ENCODE measurements at places on chromosomes 11 and 22.
A peak's percentile ranks its signal among the peaks of the same experiment; 100 is the strongest.

- DNase-seq = no peak
These were observed 2.0 kb upstream of the RELT start for GRCh38 chr11:73374151-73374550.

GRCh38 chr11:10550503-10551289 lies 9.7 kb upstream of the RNF141 start:
- no peak for DNase-seq

- no peak for DNase-seq
These were observed 106.1 kb downstream of the CTTN start for GRCh38 chr11:70504246-70505020.

GRCh38 chr11:119780222-119780953 lies 51.4 kb upstream of the NECTIN1 start:
- no peak for DNase-seq

DNA sequence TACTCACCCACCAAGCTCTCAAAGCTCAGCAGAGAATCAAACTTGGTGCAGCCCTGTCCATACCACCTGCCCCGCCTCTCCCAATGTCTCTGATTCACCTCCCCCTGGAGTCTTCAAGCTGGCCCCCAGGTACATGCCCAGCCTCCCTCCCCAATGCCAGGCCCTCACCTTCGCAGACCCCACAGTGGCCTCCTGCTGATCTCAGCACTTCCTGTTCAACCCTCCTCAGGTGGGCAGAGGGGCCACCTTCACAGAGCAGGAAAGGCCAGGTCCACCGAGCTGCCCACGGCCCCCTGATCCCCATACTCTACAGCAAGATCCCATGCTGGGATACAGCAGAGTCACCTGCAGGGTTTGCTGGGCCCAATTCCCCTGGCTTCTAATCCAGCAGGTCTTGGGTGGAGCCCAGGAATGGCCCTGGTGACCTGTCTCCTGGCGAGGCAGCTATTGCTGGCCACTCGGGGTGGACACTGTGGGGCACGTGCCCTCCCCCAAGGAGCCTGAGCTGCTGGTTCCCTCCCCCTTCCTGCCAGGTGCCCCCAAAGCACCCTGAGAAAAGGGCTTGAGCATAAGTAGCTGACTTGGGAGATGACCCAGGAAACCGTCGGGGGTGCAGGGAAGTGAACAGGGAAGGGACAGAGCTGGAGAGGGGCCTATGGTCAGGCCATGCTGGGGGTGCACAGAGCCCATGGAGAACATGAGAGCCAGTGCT lies 150.7 kb downstream of the BRD1 start:
- DNase-seq = no peak

DNA sequence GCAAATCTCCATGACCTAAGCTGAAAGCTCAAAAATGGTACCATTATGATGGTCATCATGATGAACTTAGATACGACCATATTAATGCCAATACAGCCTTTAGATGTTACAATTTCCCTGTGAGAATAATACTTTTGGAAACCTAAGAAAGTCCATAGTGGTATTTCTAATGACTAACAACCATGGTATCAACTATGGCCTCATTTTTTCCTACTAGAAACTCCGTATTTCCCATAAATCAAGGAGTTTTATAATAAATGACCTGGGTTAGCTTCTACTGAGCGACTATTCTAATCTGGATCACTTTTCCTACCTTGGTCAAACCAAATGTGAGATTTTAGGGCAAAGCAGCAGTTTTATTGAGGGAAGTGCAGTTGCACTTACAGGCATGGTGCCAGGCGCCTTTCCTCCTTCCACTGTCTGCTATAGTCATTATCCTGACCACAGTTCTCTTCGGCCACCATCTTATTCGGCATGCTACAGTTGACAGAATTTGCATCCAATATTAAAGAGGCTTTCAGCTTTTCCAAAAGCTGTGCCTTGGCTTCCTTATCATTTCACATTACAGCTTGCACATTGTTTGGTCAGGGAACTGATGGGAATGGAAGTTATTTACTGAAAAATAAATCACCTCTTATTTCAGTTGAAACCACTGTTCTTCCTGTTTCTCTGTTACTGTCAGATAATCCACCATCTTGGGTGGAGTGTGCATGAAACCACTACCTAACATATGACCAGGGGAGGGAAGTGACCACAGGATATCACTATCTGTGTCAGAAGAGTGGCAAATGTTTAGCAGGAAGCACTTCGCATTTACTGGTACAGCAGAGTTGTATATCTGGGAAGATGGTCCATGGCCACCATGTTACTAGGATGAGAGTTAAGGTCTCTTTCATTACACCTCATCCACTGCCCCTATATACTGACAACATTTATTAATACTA lies 74.5 kb upstream of the PICALM start:
- DNase-seq = peak; percentile 59

GRCh38 chr11:115993590-115993989 lies 489.4 kb upstream of the CADM1 start:
- no peak for DNase-seq

- DNase-seq = no peak
These were observed 96.3 kb downstream of the APIP start for GRCh38 chr11:34819740-34820482.

DNA sequence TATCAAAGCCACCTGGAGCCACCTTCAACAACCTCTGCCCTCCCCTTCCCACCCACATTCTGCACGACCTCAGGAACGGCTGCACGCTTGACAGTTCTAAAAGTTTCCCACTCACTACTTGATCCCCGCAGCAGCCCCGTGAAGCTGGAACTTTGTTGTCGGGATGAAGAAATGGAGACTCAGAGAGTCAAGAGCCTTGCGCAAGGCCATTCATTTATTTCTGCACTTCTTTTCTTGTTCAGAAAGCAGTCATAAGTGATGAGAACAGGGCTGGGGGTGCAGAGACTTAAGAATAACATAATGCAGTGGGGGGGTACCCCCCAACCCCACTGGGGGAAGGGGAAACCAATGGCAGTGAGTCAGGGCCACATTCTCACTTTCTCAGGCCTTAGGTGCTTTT lies 2.2 kb upstream of the ZFTA start:
- no peak for DNase-seq

GRCh38 chr22:31650391-31650790 lies 11.6 kb downstream of the PISD start:
- DNase-seq = no peak

- no peak for DNase-seq
These were observed 35.0 kb upstream of the SLC25A1 start for GRCh38 chr22:19213442-19214077.

DNA sequence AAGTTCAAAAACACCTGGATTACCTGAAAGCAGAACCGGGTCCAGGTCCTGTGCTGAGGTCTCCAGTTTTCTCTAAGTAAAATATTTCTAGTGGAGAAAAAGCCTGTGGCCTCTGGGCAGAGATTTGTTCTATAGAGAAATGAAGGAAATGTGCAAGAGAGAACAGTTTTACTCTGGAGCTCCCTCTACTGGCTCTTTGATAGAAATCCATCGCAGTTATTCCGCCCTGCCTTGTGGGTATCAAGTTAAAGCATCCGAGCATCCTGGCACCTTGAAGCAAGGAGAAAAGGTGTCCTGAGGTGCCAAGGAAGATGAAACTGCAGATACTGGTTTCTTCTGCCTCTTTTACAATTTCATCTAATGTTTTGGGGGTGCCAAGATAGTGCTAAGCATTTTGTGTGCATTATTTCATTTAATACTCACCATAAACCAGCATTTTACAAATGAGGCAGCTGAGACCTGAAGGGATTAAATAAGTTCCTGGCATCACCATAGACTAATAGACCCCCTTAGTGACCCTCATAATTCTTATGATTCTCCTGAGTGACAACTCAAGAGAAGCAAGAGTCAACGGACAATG lies 113.1 kb upstream of the HSD17B12 start:
- peak; percentile 32 for DNase-seq

- DNase-seq = no peak
These were observed 2.4 kb upstream of the TRABD start for GRCh38 chr22:50183141-50183971.

DNA sequence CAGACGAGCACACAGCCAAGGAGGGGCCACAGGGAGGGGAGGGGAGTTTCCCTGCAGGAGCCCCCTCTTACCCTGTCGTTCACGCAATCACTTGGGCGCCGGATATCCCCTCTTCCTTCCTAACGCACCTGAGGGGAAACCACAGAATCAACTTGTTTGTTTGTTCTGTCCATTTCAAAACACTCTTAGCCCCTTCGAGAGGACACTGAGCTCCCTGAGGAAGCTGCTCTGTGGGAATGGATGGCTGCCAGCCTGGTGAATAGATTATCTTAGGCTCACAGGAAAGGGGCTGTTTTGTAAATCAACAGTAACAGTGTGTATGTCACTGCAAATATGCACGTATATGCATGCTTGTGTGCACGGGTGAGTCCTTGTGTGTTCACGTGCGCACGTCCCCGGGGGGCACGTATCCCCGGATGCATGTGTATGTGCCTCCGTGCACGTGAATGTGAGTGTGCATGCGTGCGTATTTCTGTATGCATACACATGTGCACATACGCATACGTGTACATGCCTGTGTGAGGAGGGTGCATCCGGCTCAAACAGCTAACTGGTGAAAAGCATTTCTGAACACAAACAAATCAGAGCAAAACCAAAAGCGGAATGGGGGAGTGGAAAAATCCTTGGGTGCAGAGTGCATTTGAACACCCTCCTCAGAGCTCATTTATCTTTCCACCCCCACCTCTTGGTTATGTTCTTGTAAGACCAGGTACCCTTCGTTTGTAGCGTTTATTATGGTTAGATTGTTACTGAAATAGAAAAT lies 7.2 kb downstream of the ARSA start:
- peak; percentile 95 for DNase-seq

- no peak for DNase-seq
These were observed 10.8 kb downstream of the DHCR7 start for GRCh38 chr11:71437399-71437798.

- DNase-seq = no peak
These were observed 60.6 kb upstream of the BLID start for GRCh38 chr11:122176651-122177050.

- no peak for DNase-seq
These were observed 44.1 kb upstream of the FIBIN start for GRCh38 chr11:26949846-26950245.

- DNase-seq = peak; percentile 1
These were observed 549.1 kb downstream of the INSC start for GRCh38 chr11:15663777-15664218.

DNA sequence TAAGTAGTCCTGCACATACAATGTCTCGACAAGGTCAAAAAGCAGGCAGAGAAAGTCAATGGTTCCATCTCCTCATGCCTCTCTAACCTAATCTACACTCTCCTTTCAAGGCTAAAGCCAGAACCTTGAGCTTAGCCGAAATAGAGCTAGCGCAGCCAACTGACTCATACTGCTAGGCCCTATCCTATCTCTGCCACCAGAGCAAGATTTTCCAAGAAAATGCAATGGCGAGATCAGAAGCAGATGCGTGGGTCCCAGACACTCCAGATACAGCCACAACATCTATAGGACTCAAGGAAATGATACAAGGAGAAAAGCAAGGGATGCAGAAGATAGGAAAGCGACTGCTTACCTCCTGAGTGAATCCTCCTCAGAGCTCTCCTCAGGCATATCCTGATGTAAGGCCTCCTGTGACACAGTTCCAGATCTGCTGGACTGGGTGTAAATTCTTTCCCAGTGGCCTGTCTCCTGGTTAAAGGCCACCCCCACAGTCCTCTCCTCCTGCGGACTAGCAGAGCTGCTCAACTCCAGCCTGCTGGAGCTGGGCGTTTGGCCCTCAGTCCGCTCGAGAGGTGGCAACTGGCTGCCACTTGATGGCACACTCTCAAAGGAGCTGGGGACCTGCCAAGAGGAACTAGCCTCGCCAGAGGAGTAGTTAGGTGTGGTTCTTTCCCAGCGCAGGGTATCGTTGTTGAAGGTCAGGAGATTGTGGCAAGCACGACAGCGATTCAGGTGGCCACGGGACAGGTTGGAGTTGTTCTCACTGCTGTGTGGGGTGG lies 52.0 kb downstream of the AMBRA1 start:
- DNase-seq = no peak

GRCh38 chr11:77086521-77087472 lies 15.8 kb upstream of the OMP start:
- DNase-seq = no peak

GRCh38 chr11:102429226-102429625 lies 23.3 kb downstream of the TMEM123 start:
- DNase-seq = no peak

- no peak for DNase-seq
These were observed 72.4 kb downstream of the ATG16L2 start for GRCh38 chr11:72886619-72887018.

GRCh38 chr22:19536564-19536963 lies 12.4 kb upstream of the CLDN5 start:
- DNase-seq = no peak

GRCh38 chr11:128029219-128029722 lies 558.1 kb downstream of the ETS1 start:
- no peak for DNase-seq

GRCh38 chr22:36946421-36947158 lies 33.2 kb downstream of the CSF2RB start:
- no peak for DNase-seq

GRCh38 chr11:28690746-28691145 lies 582.6 kb downstream of the METTL15 start:
- no peak for DNase-seq

- no peak for DNase-seq
These were observed 365.6 kb downstream of the OPCML start for GRCh38 chr11:133166662-133167061.

GRCh38 chr11:45809456-45810395 lies 4.8 kb downstream of the SLC35C1 start:
- DNase-seq = no peak
